ENCODE measurements at places on chromosomes 5 and 9.
A peak's percentile ranks its signal among the peaks of the same experiment; 100 is the strongest.

GRCh38 chr9:98521141-98521540, 187.6 kb downstream of the GABBR2 start:
- no peak for DNase-seq

- DNase-seq, result no peak
Measured at GRCh38 chr9:127102176-127102575, 20.3 kb downstream of the ANGPTL2 start.

DNA sequence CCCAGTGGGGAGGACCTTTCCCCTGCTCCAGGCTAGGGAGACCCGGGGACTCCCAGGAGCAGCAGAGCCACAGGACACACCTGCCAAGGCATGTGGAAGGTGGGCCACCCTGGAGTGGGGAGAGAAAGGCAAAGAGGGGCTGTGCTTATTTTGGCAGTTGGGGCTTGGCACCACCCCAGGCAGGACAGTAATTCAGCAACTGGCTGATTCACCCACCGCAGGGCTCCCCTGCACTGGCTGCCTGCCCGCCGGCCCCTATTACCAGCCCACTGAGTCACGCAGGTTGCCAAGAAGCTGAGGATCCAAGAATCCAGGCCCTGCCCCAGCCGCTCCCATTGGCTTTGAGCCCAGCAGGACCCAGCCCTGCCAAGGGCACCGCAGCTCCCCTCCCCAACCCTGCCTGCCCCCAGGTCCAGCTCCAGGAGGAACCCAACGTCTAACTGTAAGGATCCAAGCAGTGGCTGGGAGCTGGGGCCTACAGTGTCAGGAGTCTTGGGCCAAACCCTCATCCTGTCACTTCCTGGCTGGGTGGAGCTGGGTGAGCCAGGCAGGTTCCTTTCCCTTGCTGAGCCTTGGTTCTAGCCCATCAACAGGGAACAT, 14.2 kb upstream of the RALGDS start:
- DNase-seq, result peak; percentile 48

DNA sequence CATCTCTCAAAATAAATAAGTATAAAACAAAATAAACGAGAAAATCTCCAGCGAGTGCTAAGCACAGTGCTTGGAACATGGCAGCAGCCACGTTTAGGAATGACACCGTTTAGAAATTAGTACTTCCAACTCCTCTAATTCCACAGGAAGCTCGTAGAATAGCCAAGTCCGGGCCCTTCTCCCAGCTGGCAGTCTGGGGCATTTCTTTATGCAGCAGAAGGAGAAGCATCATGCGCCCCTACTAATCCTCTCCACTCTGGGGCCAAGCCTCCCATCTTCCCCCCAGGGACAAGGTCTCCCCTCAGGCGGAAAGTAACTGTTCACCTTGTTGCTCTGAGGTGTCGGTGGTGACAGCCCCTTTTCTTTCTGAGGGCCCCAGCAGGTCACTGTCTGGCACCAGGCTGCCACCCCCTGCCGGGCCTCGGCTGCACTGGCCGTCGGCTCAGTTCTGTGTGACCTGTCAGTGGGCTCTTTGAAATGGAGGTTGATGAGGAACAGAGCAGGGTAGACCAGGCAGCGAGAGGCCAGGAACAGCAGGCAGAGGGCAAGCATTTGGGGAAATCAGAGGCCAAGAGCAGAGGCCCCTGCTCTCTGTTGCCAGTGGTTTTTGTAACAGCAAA, 113.5 kb upstream of the WWC1 start:
- DNase-seq, result no peak

DNA sequence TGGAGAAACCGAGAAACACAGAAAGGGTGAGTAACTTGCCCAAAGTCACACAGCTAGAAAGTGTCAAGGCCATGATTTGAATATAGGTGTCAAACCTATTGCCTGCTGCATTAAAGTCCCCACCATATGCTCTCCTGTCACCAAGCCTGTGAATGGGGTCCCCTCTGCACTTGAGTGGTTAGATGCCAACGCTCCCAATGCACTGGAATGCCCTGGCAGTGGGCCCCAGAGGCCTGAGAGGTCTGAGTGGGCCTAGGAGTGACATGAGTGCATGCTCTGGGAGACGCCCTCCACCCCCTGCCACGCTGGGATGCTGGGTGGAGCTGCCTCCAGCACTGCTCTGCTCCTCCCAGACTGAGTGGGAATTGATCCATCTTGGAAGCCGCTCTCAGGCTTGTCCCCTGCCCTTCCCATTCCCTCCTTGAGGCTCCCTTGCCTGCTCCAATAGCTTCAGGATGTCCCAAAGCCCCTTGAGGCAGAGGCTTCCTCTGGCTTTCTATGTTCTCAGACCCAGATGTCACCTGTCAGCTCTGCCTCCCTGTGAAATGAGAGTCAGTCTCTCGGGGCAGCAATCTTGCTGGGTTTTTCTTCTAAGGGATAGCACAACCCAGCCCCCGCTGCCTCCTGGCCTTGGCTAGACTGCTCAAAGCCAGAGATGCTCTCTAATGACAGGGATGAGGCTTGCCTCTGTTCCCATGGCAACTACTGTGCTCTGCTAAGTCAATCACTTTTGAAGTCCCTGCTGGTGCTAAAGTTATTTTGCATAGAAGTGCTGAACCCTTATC, 6.6 kb upstream of the ARSI start:
- DNase-seq, result no peak

DNA sequence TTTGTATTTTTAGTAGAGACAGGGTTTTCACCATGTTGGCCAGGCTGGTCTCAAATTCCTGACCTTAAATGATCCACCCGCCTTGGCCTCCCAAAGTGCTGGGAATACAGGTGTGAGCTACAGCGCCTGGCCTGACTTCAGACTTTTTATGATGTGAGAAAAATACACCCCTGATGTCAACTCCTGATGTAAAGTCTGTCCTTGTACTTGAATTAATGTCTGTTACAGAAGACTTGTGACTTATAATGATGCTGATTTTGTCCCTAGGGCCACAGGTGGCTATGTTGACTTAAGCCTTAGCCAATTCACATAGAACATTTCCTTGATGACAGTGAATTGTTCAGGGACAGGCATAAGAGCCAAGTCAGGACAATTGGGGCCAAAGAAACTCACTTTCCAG, 42.5 kb upstream of the MELK start:
- DNase-seq, result no peak

DNA sequence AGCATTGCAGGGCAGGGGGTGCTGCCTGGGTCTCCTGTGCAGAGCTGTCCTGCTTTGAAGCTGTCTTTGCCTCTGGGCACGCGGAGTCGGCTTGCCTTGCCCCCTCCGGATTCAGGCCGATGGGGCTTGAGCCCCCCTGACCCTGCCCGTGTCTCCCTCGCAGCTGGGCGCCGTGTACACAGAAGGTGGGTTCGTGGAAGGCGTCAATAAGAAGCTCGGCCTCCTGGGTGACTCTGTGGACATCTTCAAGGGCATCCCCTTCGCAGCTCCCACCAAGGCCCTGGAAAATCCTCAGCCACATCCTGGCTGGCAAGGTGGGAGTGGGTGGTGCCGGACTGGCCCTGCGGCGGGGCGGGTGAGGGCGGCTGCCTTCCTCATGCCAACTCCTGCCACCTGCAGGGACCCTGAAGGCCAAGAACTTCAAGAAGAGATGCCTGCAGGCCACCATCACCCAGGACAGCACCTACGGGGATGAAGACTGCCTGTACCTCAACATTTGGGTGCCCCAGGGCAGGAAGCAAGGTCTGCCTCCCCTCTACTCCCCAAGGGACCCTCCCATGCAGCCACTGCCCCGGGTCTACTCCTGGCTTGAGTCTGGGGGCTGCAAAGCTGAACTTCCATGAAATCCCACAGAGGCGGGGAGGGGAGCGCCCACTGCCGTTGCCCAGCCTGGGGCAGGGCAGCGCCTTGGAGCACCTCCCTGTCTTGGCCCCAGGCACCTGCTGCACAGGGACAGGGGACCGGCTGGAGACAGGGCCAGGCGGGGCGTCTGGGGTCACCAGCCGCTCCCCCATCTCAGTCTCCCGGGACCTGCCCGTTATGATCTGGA, 2.7 kb downstream of the CEL start:
- DNase-seq, result no peak

Data from activated CD4-positive, alpha-beta T cell treated with anti-CD3 and anti-CD28 coated beads for 4 hours (primary cell).